ENCODE measurements at places on chromosomes 3 and 15. TPM values are rescaled to one million over a fixed set of nuclear protein-coding genes. Genes with fewer than 3 reads are reported as not detected.

DNA sequence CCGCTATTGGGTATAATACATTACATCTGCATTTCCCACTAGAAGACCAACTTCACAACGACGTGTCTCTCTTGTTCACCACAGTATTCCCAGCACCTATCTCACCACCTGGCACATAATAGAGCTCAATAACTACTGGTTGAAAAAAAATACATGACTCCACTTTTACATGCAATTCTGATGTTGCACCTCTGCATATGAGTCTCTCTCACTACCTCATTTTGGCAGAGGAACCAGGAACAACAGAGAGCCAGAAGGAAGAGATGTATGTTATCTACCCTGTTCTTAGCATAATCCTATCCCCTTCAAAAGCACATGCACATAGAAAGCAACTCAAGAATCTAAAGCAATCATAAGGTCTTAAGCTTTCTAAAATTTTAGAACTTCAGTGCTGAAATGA lies 61.6 kb downstream of the SHQ1 start:
- no peak overlapping the region for H3K27ac ChIP-seq
- no peaks in the 10 kb centered on the region for H3K27me3 ChIP-seq
- no peak overlapping the region for H3K4me3 ChIP-seq
- peaks cover 6% of the 10 kb centered on the region for H3K4me1 ChIP-seq
- H3K36me3 ChIP-seq = peaks cover 2% of the 10 kb centered on the region

DNA sequence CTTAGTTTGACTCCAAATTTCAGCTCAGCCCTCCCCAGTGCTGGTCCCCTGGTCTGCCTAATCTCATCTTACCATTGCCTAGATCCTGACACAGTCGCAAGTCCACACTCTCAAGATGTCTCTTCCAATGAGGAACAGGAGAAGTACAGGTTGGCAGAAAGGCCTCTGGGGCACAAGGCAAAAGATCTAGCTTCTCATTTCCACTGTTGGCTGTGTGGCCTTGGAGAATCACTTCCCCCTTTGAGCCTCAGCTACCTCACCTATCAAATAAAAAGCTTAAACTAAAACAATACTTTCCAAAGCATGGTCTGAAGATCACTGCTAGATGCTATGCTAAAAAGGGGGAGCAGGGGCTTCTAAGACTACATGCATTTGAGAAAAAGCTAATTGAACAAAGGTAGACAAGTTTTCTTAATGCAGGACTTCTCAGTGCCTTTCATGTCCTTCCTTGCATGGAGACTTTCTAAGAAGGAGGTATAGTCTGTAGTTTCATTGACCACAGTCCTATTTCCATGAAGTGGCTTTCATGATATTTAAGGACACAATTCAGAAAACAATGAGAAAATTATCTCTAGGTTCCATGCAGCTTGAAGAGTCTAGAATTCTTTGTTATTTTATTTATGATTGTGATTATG lies 118.0 kb upstream of the RAD18 start:
- no peaks in the 10 kb centered on the region for H3K27me3 ChIP-seq
- no peaks in the 10 kb centered on the region for H3K4me1 ChIP-seq
- no peaks in the 10 kb centered on the region for H3K36me3 ChIP-seq
- H3K27ac ChIP-seq = no peak overlapping the region

DNA sequence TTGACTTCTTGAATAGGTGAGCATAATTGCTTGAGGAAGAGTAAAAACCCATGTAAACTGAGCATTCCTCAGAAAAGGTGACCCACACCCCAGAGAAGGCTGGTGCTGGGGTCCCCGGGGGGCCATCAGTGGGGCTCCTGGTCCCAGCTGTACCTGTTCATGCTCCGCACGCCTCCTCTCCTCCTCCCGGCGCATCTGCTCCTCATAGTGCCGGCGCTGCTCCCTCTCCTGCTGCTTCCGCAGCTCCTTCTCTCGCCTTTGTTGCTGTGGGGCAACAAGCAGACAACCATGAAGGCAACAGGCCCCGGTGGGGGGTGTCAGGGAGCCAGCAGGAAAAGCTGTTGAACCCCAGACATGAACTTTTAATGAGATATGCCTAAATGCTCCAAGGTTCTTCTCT lies 113.7 kb upstream of the SLC2A2 start:
- no peak for DNase-seq
- no peaks in the 10 kb centered on the region for H3K27me3 ChIP-seq
- peaks cover 27% of the 10 kb centered on the region for H3K36me3 ChIP-seq
- H3K4me1 ChIP-seq = peaks cover 7% of the 10 kb centered on the region

- DNase-seq = no peak
- no peak overlapping the region for H3K27ac ChIP-seq
- H3K27me3 ChIP-seq = peaks cover 13% of the 10 kb centered on the region
- H3K4me3 ChIP-seq = no peak overlapping the region
- H3K4me1 ChIP-seq = no peaks in the 10 kb centered on the region
- no peaks in the 10 kb centered on the region for H3K36me3 ChIP-seq
Measured at GRCh38 chr3:126345641-126346460, 11.4 kb downstream of the KLF15 start.

Gene RBP2
- total RNA-seq = not detected

GRCh38 chr15:42037656-42038055 lies 16.8 kb upstream of the PLA2G4E start:
- no peak overlapping the region for H3K27ac ChIP-seq
- peaks cover 19% of the 10 kb centered on the region for H3K27me3 ChIP-seq
- peaks cover 13% of the 10 kb centered on the region for H3K4me1 ChIP-seq
- peaks cover 3% of the 10 kb centered on the region for H3K36me3 ChIP-seq
- no peak overlapping the region for H3K4me3 ChIP-seq

DNA sequence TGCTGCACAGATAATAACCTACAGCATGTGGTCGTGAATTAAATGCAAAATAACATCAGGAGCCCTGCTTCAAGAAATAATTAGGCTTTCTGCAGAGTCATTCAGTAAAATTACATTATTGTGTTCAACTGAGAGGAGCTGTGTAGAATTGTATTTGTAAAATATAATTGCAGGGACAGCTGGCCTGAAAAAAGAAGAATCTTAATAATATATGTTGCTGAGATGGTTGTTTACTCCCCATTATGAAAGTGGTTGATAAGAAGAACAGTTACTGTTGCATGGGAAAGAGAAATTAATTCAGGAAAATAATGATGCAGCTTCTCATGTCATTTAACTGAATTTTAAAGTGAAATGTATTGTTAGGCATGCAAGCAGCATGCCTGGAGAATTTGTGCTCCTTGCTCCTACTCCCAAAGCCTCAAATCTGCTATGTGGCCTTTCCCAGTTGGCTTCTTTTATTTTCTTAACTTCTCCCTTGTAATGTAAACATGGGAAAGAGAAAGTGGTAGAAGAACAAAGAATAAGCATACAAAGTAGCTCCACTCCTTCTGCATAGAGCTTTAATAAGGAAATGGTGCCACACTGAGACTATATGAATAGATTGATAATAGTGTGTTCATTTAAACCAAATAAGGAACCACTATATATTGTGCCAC lies 100.1 kb downstream of the VGLL3 start:
- no peaks in the 10 kb centered on the region for H3K4me1 ChIP-seq
- no peak overlapping the region for H3K27ac ChIP-seq
- no peaks in the 10 kb centered on the region for H3K36me3 ChIP-seq
- no peak for DNase-seq
- H3K27me3 ChIP-seq = no peaks in the 10 kb centered on the region
- H3K4me3 ChIP-seq = no peak overlapping the region

Gene SLC9C1
- not detected for total RNA-seq

DNA sequence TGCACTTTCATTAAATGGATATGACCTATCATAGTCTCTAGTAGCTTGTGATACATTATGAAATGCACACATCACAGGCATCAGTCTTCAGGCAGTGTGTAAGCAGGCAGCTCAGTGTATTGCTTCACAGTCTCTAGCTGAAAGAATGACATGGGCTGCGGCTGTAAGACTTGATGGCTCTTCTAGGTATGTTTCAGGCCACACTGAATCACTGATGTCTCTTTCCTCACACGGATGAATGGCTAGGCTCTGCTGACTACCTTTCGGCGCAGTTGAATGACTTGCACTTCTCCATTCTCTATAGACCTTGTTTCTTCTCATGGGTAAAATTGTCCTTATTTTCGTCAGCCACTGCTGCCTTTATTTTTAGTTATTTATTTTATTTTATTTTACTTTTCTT lies 15.4 kb downstream of the APH1B start:
- DNase-seq = no peak
- H3K27me3 ChIP-seq = no peaks in the 10 kb centered on the region
- no peak overlapping the region for H3K4me3 ChIP-seq
- peaks cover 9% of the 10 kb centered on the region for H3K36me3 ChIP-seq
- H3K4me1 ChIP-seq = peaks cover 16% of the 10 kb centered on the region

DNA sequence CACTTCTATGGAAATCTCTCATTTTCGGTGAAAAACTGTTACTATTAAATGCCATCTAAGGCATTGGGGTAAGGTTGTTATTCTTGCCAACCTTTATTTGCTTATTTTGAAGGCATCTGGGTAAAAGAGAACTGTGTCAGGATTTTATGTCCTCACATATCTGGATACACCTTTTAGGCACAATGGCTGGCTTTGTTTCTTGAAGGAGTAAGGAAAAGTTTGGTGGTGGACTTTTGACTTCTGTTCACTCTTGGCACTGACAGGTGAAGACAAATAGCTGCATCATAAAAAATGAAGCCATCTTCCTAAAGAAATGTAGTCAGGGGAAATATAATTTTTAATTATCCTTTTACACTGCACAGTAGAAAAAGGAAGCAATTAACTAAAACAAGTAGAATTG lies 310.0 kb downstream of the CNTN3 start:
- no peak overlapping the region for H3K4me3 ChIP-seq
- no peak overlapping the region for H3K27ac ChIP-seq
- no peaks in the 10 kb centered on the region for H3K4me1 ChIP-seq
- no peaks in the 10 kb centered on the region for H3K27me3 ChIP-seq
- H3K36me3 ChIP-seq = no peaks in the 10 kb centered on the region

Gene GREM1
- total RNA-seq = not detected
